ENCODE measurements at places on chromosomes 16 and 17. TPM values are rescaled to one million over a fixed set of nuclear protein-coding genes. Genes with fewer than 3 reads are reported as not detected.

- no peak for DNase-seq
These were observed 233.1 kb upstream of the FOXF1 start for GRCh38 chr16:86277221-86277620.

GRCh38 chr16:58129097-58129936 is at the start of gene CFAP20:
Gene CFAP20 (minus strand): TSS chr16:58129381. CDS start chr16:58129115, 266 bp downstream.
- peak; percentile 99 for DNase-seq

DNA sequence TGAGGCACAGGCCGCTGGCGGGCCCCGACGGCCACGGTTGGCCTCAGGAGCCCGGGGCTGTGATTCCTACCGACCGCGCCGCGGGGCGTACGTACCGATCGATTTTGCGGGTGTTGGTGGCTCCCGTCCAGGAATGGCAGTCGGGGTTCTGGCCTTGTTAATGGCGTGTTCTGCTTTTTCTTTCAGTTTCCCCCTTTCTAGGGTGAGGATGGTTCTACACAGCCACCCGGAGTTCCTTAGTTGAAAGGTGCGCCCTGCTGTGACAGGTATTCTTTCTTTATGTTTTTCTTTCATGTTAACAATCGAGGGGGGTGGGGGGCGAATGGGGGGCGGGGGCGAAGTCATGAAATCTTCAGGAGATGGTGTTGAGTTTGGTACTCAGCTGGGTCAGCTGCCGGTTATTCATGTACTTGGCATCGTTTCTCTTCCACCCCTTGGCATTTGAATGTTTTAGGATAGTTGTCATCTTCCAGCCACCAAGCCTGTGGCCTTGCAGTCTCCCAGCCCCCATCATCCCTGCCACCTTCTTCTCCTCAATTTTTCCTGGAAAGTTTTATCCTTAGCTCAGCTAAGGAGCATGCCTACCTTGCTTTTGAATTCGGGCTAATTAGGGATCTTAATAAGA is 802 bp downstream of the CYLD start:
- peak; percentile 60 for DNase-seq

GRCh38 chr17:7853691-7854038 is 1.2 kb upstream of the TMEM88 start:
- DNase-seq: peak; percentile 65

The FOXF1 gene
- not detected for total RNA-seq

The SHISA9 gene
- 2.5 TPM for total RNA-seq

The CSH2 gene
- total RNA-seq: not detected
